ENCODE measurements at places on chromosomes 7 and 10.

- no peak for DNase-seq
These were observed 1.4 kb downstream of the MYO1G start for GRCh38 chr7:44977304-44977958.

DNA sequence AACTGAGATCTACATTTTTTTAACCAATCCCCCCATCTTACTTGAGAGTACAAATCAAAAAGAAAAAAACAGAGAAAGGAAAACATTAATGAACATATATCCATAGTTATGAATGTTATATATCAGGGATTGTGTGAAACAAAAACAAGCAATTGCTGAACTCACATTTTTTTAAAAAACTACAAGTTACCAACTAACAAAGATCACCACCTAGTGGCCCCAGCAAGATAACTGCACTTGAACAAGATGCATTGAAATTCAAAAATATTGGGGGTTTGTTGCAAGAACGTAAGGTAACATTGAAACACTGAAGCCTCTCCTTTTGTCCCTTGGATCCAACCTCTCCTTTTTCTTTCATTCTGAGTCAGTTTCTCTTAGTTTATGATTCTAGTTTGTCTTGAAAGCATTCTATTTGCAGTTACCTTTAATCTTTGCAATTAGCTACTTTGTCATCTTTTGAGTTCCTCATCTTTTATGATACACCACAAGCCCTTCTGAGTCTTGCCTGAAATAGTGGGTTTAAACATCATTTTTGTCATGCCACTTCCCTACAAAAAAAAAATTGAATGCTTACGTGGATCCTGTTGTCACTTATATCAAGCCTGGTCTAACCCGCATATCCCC is 87.3 kb upstream of the TES start:
- DNase-seq = no peak

DNA sequence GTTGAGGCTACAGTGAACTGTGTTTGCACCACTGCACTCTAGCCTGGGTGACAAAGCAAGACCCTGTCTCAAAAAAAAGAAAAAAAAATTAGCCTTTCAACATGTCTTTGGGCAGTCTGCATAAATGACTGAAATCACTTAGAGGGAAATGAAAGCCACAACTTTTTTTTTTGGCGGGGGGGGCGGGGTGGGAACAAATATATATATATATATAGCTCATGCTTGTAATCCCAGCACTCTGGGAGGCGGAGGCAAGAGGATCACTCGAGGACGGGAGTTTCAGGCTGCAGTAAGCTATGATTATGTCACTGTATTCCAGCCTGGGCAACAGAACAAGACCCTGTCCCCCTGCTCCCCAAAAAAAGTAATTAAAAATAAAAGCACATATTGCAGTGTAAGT is 23.4 kb upstream of the MICU1 start:
- no peak for DNase-seq

GRCh38 chr10:15943426-15943825 is 83.1 kb upstream of the MINDY3 start:
- no peak for DNase-seq

- DNase-seq = no peak
These were observed 759.9 kb downstream of the IPMK start for GRCh38 chr10:57507788-57508187.

DNA sequence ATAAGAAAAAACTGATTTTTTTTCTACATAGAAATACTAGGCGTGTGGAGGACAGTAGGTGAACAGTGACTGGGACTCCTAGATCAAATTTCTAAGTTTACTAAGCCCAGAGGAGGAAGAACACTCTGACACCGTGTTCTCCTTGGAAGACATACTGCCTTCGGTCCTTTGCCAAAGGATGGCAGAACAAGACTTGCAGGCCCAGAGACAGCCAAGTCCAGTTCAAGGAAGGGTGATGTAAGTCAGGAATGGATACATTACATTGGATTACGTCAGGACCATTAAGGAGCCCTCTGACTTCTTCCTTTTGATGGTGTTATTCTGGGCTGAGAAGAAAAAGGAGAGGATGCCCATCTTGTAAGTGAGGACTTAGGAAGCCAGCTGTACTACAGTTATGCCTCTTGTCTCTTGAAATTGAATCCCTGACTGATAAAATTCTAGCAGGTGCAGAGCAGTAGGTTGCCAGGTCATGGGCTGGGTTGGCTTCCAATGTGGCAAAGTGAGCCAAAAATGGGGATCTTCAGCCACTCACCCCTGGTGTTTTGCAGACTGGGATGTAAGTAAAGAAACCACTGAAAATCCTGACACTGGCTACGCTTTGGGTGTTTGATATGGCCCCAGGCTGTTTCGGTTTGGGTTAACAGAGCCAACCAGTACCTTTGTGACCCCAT is 45.1 kb downstream of the RELN start:
- DNase-seq = no peak

GRCh38 chr10:124012991-124013390 is 80.4 kb downstream of the CHST15 start:
- no peak for DNase-seq

All from HS-5 (cell line).